ENCODE measurements at places on chromosomes 7 and 10. TPM values are rescaled to one million over a fixed set of nuclear protein-coding genes. Genes with fewer than 3 reads are reported as not detected.
A peak's percentile ranks its signal among the peaks of the same experiment; 100 is the strongest.

The KNDC1 gene
- 23.7 TPM for total RNA-seq

DNA sequence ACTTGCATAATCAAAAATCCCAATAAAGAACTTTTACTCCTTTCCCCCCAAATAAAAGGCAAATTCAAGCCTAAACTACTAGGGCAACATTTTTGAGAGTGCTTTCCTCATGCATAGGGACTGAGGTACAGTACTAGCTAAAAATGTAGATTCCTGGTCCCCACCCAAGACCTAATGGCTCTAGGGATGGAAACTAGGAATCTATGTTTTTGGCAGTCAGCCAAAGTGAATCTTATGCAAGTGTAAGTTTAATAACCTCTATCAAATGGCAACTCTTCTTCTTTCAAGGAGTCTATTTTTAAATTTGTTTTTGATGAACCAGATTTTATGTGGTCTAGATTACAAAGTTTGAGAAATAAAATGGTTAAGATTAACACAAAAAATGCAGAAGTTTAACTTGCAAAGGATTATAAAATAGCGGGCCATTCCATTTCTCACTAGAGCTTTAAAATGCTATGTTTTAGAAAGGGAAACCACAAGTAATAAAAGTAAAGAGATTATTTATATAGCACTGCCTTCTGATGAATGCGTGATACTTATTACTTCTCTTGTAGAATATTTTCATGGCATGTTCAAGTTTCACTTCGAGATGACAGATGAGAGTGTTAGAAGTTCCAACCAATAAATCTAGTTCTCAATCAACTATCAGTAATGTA is 70.4 kb upstream of the MDFIC start:
- no peak for DNase-seq
- H3K36me3 ChIP-seq = no peaks in the 10 kb centered on the region
- peaks cover 21% of the 10 kb centered on the region for H3K4me1 ChIP-seq

The WIPF3 gene
- 7.9 TPM for total RNA-seq

The POP7 gene
- total RNA-seq = 27.2 TPM

DNA sequence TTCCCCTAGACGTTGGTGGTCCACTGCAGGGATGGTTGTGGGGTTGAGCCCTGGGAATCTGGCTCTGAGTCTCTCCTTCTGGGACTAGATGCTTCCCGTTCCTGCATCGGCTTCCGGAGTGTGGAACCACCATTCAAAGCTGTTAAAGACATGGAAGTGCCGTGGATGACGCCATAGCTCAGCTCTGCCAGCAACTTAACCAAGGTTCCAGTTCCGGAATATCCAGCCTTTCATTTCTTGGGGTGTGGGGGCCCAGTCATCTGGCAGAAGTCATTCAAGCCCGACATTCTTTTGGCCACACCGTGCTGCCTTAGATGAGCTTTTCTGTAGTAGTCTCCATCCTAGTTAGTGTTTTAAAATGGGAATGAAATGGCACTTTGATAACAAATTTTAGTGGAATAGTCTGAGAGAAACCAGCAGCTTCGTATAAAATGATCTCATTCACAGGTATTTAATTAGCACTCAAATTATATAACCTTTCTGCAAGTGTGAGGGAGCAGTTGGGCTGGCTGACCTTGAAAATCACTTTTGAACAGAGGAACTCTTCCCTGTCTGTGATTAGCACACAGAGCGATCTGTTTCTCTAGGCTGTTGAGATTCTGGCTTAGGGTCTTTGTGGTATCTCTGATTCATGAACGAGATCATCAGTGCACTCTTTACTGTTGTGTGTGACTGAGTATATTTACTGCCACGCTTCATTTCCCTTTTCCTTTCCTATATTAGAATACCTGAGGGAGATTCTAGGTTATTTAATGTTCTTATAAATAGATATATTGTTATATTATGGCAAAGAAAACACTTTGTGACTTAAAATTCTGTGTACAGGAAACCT is 19.9 kb downstream of the LMTK2 start:
- H3K27ac ChIP-seq = no peak overlapping the region
- no peak overlapping the region for H3K4me3 ChIP-seq
- H3K4me1 ChIP-seq = peaks cover 18% of the 10 kb centered on the region
- H3K27me3 ChIP-seq = no peaks in the 10 kb centered on the region

DNA sequence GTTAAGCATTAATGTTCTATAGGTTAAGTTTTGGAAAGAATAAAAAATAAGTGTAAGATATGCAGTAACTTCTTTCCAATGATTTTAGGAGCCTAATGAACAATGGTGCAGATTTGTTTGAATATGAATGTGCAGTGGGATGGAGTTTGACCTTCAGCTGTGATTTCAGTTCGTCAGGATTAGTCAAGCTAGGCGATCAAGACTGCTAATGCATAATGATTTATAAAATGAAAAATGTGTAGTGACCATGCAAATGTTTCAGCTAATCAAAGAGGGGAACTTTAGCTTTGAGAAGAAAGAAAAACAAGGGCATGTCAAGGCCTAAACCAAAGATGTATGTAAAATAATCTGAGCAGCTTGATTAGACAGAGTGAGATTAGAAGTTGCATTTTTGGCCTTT is 208.5 kb downstream of the FOXP2 start:
- H3K4me1 ChIP-seq = peaks cover 27% of the 10 kb centered on the region
- H3K27me3 ChIP-seq = no peaks in the 10 kb centered on the region
- no peaks in the 10 kb centered on the region for H3K36me3 ChIP-seq
- no peak overlapping the region for H3K27ac ChIP-seq

- H3K4me1 ChIP-seq = peaks cover 35% of the 10 kb centered on the region
- no peaks in the 10 kb centered on the region for H3K27me3 ChIP-seq
- H3K27ac ChIP-seq = peak overlapping the region; percentile 99
Observed at GRCh38 chr10:114172776-114173602, 1.0 kb downstream of the CCDC186 start.

- DNase-seq = no peak
- H3K36me3 ChIP-seq = no peaks in the 10 kb centered on the region
- peaks cover 11% of the 10 kb centered on the region for H3K4me1 ChIP-seq
- no peaks in the 10 kb centered on the region for H3K27me3 ChIP-seq
- H3K27ac ChIP-seq = no peak overlapping the region
Observed at GRCh38 chr10:30216821-30217220, 132.3 kb downstream of the MTPAP start.
